EL (cell line): ENCODE measurements at places on chromosomes 3 and 15.

DNA sequence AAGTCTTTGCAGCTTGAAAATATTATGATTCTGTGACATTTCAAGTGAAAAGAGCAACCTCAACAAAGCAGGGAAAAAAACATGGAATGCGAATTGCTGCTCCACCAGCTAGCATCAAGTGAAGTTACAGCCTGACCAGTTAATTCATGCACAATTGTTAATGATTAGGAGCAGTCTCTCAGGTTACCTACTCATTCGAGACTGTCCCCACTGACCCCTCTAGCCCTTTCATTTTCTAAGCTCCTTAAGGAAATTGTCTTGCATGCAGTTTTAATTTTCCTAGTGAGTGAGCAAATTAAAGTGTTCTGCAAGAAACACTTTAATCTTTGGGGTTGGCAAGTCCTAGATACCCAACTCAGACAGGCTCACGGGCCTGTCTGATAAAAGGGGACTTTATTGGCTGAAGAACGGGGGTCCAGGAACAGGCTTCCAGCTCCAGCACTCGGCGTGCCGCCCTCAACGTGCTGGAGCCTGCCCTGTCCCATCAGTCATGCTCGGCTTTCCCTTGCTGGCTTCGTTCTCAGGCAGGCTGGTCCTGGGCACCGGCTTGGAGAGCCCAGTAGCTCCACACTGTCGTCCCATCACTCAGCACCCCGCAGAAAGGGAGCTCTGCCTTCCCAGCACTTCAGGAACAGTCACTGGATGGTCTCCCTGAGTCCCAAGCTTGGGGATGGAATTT is 18.3 kb downstream of the PODXL2 start:
- no peak for DNase-seq

GRCh38 chr3:60575718-60576272 is 675.5 kb downstream of the FHIT start:
- no peak for DNase-seq

DNA sequence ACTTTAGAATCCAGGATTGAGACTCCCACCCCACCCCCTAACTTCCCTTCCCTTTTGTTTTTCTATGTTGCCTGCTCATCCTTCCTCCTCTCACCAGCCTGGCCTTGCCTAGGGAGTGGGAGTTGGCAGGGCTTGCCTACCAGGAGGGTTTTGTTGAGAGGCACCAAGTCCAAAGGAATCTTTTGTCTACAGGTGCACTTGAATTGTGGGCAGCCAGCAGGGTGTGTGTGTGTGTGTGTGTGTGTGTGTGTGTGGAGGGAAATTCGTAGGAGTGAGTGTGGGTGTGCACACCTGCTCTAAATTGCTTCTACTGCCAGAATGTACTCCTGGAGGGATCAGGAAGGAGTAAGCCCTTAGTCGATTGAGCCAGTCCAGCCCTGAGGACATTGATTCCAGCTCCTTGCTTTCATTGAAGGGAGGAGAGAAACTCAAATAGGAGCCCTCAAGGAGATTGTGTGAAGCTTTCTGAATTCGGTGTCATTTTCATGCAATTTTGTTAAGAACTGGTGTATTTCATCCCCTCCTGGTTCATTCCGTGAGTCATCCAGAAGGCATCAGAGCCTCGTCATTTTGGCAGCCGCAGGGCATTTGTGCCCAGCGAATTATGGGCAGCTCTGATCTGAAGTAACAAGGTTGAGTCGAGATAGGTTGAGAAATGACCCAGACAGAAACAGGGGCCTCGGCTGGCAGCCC is 112.1 kb downstream of the SLCO3A1 start:
- peak; percentile 90 for DNase-seq

DNA sequence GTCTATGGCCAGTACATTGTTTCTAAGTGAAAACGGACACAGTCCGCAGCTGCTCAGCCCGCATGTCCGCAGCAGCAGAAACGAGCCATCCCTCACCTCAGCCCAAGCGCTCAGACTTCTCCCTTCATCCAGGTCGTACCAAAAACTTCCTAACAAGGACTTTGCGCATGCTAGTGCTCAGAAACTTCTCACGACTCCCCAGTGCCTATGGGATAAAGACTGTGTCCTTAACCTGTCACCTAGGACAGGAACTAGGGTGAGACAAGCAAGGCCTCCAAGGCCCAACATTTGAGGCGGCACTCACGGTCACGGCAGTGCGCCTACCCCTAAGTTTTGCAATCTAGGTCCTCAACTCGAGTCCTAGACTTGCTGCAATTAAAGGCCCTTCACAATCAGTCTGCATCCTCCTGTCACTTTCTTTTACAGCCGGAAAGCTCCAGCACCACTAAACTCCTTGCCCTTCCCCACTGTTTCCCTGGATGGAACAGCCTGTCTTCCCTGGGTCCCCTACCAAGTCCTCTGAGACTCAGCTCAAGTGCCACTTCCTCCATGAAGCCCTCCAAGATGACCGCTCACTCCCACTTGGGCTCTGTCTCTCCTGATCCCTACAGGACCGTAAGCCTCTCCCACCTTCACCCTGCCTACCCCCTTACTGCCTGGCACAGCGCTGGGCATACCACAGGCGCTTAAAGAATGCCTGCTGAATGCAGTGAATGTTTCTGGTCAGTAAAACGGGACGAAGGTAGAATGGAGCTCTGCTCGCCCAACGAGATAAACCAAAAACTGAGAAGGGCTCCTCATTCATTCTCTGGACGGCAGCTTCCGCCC is 1.2 kb downstream of the CLN6 start:
- DNase-seq: peak; percentile 38

- DNase-seq: no peak
Observed at GRCh38 chr3:177141899-177142646, 55.2 kb downstream of the TBL1XR1 start.

- DNase-seq: no peak
Observed at GRCh38 chr15:47715856-47716445, 1.4 kb upstream of the SEMA6D start.

- no peak for DNase-seq
Observed at GRCh38 chr3:6467186-6467585, 393.7 kb upstream of the GRM7 start.

DNA sequence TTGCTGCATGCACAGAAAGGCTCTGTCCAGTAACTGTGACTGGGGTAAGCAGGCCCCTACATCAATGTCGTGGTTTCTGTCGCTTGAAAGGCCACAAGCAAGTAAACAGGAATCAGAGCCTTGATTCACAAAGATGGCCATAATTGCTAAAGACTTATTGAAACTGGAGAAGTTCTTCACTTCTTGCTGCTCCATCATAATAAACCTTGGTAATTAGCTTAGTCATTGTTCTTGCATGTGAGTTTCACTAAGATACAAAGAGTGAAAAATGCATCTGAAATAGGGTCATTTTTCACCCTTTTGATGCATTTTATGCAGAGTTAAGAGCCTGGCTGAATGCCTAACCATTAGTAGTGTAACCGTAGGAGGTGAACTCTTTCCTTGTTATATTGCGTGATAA is 3.2 kb downstream of the SEMA6D start:
- no peak for DNase-seq

DNA sequence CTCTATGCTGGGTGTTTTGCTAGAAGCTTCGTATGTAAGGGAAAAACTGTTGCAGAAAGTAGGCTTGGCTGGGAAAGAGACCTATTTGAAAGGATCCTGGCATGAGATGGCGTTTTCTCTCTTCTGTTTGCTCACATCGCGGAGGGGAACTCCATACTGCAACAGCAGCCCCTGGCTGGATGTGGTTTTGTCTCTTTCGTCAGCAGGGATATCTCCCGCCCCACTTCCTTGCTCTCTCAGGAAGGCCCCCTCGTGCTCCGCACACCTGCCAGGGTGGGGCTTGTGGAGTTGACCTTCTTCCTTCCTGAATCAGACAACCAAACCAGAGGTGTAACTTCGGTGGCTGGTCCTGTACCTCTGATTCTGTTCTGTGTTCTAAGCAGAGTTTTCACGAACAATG is 26.4 kb upstream of the MYZAP start:
- DNase-seq: no peak

- no peak for DNase-seq
Observed at GRCh38 chr3:4506559-4507023, 13.4 kb downstream of the ITPR1 start.

- no peak for DNase-seq
Observed at GRCh38 chr3:76245073-76245472, 459.7 kb upstream of the ZNF717 start.

- no peak for DNase-seq
Observed at GRCh38 chr15:80093854-80094418, 34.5 kb downstream of the ZFAND6 start.

GRCh38 chr3:192629429-192629828 is 97.9 kb downstream of the FGF12 start:
- no peak for DNase-seq

GRCh38 chr15:72047020-72047419 is 70.9 kb downstream of the MYO9A start:
- peak; percentile 26 for DNase-seq

DNA sequence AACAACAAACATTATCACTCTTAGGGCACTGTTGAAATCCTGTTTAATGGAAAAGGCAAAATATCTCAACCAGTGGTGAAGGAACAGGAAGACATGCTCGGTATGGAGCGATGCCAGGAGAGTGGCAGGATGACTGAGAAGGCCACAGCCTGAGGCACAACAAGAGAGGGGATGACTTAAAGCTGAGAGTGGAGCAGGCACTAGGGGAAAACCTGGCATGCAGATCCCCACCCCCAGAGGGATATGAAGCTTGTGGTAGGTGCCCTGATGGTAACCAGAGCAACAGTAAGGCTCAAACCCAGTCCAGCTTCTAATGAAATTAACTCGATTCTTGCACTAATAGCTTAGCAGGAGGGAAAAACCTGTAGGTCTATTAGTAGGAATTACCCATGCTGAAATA is 40.4 kb downstream of the LYSMD4 start:
- DNase-seq: peak; percentile 67

DNA sequence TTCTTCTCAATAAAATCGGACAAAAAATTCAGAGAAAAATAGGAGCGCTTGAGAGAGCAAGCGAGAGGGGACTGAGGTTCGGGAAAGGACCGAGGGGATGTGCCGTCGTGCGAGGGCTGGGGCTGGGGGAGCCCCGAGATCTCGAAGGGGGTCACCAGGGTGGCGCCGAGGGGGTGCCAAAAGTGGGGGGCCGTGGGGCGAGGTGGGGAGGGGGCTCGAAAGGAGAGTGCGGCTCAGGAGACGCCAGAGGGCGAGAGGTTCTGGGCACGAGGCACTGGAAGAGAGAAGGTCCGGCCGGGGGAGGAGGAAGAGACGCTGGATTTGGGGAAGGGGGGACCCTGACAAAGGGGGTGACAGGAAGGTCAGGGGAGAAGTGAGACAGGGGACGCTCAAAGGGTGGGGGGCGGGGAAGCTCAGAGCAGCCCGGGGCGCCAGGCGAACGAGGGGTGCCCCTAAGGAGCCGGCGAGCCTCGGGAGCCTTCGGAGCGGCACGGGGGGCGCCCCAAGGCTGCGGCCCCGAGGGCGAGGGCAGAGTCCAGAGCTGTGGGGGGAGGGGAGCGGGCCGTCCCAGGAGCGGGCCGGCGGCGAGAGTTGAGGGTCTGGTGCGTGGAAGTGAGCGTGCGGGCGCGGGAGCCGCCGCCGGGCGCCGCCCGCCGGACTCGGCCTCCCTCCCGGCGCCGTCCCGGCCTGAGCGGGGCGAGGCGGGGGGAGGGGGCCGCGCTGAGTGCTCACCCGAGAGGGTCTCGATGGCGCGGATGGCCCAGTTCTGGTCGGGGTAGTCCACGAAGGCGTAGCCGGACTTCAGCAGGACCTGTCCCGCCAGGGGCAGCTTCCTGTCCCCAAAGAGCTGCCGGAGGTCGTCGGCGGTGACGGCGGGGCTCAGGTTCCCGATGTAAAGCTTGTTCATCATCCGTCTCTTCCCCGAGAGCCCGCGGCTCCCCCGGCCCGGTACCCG is 514 bp downstream of the IGF2BP2 start:
- peak; percentile 36 for DNase-seq

- DNase-seq: no peak
Observed at GRCh38 chr3:101536266-101536665, 23.3 kb upstream of the SENP7 start.

DNA sequence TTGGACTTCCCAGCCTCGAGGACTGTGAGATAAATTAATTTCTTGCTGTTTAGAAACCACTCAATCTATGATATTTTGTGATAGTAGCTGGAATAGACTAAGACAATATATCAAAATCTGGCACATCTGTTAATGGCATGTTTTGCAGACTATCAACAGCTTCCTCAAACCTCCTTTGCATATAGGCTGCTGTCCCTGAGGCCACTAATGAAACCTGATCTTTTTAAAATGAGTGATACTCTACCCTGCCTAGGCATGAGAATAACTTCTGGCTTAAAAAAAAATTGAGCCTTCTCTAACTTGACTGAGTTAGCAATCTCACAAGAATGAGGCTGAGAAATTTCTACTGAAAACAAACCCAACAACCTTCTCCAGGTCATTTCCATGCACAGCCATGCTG is 176.0 kb upstream of the CRBN start:
- no peak for DNase-seq

- DNase-seq: peak; percentile 43
Observed at GRCh38 chr3:11671648-11672100, 28.0 kb upstream of the VGLL4 start.

GRCh38 chr3:194885766-194886165 is 200.1 kb downstream of the FAM43A start:
- no peak for DNase-seq

- no peak for DNase-seq
Observed at GRCh38 chr15:71758711-71759110, 51.6 kb upstream of the NR2E3 start.

GRCh38 chr3:155560135-155560534 is 184.7 kb downstream of the PLCH1 start:
- no peak for DNase-seq

- peak; percentile 42 for DNase-seq
Observed at GRCh38 chr15:32649342-32649741, 7.8 kb downstream of the SCG5 start.

- DNase-seq: no peak
Observed at GRCh38 chr3:146881966-146882760, 277.0 kb upstream of the PLSCR5 start.
